Renal cortical epithelial cell (primary cell): ENCODE measurements at places on chromosomes 1 and 21. TPM values are rescaled to one million over a fixed set of nuclear protein-coding genes. Genes with fewer than 3 reads are reported as not detected.

MEX3A gene
- 5.0 and 7.1 TPM in 2 replicates for total RNA-seq

DNA sequence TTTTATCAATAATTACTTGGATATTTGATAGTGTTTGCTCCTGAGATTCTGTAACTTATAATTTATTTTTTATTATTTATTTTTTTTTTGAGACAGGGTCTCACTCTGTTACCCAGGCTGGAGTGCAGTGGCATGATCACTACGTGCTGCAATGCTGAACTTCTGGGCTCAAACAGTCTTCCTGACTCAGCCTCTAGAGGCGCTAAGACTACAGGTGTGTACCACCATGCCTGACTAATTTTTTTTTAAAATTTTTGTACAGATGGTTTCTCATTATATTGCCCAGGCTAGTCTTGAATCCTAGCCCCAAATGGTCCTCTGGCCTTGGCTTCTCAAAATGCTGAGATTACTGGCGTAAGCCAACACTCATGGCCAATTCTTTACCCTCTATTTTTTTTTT lies 845.5 kb upstream of the ADGRL4 start:
- no peak for DNase-seq

DNA sequence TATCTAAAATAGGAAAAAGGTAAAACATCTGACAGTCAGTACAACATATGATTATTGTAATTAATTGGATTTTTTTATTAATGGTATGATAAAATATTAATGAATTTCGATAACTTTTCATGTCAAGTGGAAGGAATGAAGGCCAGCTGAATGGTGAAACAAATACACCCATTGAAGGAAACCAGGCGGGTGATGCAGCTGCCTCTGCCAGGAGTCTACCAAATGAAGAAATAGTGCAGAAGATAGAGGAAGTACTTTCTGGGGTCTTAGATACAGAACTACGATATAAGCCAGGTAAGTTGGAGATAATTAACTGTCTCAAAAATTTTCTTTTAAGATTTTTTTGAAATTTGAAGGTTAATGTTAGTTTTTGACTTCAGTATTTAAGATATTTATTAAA lies 3.2 kb downstream of the SON start:
- no peak for DNase-seq

DNA sequence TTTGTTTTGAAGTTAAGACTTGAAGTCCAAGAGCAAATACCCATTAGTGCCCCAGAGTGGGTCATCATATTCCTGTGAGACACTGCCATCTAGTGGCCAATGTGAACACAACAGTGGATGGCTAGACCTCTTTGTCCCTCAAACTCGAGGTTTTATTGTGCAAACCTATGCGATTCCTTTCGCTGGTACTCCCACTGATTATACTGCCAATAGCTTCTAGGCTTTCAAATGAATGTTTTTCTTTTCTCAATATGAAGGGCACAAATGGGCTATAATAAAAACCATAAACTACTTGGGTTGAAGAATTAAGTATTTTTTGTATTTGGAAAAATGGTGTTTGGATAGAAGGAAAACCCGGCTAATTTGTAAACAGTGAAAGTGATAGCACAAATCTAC lies 100.4 kb upstream of the ZNF281 start:
- peak; percentile 82 for DNase-seq

DNA sequence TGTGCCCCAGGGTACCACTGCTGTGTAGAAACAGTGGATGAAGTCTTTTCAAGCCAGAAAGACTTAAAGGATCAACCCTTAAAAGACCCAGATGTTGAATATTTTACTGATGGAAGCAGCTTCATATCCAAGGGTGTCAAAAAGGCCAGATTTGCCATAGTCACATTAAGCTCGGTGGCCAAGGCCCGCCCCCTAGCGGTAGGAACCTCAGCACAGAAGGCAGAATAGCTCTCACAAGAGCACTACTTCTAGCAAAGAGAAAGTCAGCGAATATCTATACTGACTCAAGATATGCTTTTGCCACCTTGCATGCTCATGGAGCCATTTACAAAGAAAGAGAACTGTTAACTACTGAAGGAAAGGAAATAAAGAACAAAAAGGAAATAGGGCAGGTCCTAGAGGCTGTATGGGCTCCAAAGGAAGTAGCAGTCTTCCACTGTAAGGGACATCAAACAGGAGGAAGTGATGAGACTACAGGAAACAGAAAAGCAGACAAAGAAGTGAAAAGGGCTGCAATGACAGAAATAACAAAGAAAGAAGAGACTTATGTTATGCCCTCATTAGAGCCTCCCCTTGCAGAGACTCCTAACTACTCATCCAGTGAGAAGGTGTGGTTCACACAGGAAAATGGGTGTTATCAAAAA lies 90.5 kb downstream of the LIPI start:
- no peak for DNase-seq

DNA sequence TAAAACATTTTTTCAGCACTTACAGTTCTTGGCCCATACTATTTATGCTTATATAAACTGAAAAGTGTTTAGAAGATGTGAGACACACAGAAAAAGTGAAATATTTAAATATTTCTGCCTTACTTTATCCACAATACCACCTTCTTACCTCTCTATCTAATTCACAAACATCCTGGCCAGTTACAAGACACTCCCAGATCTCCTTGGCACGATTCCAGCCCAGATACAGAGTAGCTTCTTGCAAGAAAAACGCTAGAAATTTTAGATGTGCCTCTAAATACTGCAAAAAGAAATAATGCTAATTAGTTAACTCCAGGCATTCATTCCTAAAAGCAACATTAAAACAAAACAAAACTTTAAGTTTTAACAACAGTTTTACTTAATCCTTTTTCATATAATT lies 68.4 kb downstream of the USP24 start:
- no peak for DNase-seq

- DNase-seq, result no peak
These were observed 37.6 kb downstream of the MAN1C1 start for GRCh38 chr1:25654109-25654660.
